OCI-M1 (cell line): ENCODE measurements at places on chromosomes 6 and 20.

DNA sequence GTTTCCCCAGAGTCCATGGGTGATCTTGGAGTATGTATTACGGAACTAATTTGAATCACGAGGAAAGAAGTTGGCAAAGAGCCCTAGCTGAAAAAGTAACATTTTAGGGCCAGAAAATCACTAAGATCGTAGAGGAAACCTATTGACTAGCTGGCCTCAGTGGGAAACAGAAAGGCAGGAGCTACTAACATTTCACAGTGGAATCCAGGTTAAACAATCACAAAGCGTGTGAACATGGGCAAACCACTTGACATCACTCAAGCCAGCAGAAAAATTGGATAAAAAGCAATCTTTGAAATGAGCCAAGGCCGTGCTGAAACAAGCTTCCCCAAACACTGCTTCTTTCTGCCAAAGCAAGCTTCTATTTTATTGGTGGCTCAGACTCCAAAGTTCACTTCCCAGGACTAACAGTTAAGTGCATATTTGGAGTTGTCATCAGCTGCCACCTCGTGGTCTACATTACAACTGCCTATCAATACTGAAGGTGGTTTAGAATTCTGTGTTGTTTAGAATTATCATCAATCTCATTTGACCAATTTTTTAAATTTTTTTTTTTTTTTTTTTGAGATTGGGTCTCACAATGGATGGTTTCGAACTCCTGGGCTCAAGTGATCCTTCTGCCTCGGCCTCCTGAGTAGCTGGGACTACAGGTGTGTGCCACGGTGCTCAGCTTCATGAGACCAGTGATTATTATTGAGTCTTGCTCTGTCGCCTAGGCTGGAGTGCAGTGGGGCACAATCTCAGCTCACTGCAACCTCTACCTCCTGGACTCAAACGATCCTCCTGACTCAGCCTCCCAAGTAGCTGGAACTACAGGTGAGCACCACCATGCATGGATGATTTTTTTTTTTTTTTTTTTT, 10.6 kb downstream of the RPS10 start:
- DNase-seq, result peak; percentile 87

DNA sequence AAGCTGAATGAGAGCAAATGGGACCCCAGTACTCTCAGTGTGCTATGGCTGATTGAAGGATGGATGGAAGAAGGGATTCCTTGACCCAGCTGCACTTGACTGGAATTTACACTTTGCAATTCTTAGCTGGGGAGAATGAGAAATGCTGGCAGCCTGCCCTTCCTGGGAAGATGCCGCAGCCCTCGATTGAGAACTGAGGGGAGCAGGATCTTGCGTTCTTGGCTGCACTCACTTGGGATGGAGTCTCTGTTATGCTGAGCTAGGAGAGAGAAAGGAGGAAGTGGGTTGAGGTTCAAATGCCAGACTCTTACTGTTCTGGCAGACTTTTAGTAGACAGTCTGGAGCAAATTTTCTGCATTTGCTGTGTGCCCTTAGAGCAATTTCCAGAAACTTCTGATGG, 221.2 kb downstream of the FNDC1 start:
- no peak for DNase-seq

- DNase-seq, result no peak
Observed at GRCh38 chr6:122061855-122062254, 337.6 kb upstream of the HSF2 start.

DNA sequence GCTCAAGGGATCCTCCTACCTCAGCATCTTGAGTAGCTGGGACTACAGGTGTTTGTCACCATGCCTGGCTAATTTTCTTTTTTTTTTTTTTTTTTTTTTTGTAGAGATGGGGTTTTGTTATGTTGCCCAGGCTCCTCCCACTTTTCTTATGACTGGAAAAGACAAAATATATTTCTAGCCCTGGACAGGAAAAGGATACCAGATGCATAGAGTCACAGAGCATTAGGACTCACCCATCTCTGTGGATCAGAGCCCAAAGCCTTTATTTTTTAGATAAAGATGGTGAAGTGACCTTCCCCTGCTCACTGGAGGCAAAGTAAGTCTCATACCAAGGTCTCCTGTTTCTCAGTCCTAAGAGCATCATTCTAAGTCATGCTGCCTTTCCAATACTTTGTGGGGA, 3.4 kb downstream of the TRIM10 start:
- no peak for DNase-seq

DNA sequence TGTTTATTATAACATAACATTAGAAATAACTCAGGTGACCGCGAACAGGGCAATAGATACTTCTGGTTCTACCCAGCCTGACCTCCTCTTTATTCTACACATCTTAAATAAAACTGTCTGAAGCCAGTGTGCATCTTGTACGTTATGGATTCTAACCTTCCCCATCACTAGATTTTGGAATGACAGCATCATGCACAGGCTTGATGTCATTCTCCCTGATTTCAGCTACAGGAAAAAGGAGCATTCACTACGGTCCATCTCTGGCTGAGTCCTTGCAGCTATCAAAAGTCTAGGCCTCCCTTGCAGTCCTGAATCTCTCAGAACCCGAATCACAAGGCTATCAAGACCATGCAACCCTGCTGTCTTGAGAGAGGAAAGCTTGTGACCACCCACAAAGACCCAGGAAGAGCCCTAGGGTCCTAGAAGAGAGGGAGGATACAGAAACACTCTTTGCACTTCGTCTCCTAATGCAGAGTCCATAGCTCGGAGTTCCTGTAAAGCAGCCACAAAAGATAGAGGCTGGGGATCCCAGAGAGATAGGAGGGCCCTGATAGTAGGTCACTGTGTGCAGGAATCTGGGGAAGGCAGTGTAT, 845 bp downstream of the HLA-DPA1 start:
- DNase-seq, result peak; percentile 30

DNA sequence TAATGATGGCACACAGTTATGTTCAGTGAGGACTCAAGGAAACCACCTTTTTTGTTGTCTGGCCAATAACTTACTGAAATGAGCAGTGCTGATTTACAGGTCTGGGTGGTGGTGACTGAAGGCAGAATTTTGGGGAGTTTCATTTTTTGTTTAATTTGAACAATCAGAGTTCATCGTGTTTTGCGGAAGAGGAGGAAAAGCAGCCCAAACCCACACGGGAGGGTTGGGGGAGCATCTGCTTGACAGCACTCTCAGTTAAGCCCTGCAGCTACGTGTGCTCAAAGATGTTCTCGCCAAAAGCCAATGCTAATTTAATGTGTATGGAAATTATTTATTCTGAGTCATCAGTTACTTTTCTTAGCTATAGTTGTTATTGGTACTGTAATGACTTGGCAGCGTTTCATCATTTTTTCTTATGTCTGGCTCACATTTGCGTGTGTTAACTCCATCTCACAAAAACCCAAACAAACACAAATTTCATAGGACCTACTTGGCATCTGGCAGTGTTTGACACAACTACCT, 89.2 kb downstream of the UST start:
- no peak for DNase-seq

- peak; percentile 52 for DNase-seq
Observed at GRCh38 chr6:16836144-16836981, 75.1 kb upstream of the ATXN1 start.

DNA sequence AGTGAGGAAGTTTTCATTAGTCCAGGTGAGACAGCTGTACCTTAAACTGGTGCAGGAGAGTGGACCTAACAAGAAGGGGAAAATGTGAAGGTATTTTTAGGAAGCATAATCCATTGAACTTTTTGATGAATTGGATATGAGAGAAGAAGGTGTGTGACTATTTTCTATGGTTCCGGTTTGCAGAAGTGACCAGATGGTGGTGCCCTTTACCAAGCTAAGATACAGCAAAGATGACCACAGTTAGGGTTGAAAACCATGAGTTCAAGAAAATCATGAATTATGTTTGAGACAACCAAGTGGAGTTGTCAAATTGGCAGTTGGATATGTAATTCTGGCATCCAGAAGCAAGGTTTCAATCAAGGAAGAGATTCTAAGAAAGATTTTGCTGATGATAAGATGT, 61.9 kb upstream of the NRSN1 start:
- peak; percentile 72 for DNase-seq

DNA sequence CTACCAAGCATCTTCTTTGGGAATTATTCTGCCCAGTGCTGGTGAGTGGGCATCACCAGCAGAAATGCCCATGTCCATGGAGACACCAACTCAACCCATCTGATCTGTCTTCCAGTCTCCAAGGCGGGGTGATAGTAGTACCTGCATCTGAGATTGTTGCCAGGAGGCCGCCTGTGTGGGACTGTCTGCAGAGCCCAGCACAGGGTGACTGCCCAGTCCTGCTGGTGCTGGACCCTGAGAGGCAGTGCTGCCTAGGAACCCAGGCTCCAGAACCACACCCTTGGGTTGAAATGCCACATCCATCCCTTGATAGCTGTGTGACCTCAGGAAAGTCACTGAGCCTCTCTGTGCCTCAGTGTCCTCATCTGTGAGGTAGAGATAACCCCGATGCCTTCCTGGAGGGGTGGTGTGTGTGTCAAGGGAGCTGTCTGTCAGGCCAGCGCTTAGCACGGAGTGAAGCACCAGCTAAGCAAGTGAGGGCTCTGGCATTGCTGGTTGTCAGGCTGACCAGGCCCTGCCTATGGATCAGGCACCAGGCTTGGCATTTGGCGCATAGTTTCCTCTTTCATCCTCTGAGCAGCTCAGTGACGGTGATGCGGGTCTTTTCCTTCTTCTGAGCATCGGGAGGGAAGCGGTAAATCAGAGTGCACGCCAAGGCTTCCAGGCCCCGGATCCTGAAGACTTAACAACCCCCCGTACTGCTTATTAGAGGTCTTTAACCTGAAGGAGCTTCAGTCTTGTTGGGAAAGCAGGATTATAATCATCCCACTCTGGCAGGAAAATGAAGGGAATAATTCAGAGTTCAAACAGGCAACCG, 268.2 kb downstream of the CDH4 start:
- DNase-seq, result no peak

DNA sequence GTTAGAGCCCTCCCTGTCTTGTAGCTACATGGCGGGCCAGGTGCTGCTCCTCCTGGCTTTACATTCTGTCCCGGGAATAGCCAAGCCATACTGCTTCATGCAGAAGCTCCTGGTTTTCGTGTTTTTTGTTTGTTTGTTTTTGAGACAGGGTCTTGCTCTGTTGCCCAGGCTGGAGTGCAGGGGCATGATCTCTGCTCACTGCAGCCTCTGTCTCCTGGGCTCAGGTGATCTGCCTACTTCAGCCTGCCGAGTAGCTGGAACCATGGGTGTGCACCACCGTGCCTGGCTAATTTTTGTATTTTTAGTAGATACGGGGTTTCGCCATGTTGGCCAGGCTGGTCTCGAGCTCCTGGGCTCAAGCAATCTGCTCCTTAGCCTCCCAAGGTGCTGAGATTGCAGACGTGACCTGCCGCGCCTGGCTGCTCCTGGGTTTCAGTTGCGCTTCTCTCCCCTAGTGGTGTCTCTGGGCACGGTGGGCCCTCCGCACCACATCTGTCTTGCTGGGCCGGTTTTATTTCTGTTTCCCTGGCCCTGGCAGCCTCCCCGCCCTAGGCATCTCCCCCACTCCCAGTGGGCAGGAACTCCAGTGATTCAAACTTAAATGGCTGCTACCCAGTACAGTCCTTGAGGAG, 12.9 kb downstream of the CDYL start:
- no peak for DNase-seq

GRCh38 chr20:57882451-57883161, 172.8 kb upstream of the PMEPA1 start:
- no peak for DNase-seq

DNA sequence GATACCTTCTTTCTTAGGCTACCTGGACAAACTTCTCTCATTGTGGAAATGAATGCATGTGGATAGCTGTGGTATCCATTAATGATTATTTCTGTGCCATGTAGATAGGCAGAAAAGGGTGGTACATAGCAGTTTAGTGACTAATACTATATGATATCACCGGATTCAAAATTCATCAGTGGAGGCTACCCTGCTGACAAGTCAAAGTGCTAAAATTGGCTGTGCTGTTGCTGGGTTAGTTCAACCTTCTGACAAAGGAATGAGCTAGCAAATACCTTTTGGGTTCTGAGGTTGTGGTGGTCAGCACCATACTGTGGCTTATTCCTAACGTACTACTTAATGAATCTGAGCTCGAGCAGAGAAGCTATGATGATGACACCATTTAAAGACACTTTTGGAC, 109.1 kb downstream of the TFAP2B start:
- no peak for DNase-seq

DNA sequence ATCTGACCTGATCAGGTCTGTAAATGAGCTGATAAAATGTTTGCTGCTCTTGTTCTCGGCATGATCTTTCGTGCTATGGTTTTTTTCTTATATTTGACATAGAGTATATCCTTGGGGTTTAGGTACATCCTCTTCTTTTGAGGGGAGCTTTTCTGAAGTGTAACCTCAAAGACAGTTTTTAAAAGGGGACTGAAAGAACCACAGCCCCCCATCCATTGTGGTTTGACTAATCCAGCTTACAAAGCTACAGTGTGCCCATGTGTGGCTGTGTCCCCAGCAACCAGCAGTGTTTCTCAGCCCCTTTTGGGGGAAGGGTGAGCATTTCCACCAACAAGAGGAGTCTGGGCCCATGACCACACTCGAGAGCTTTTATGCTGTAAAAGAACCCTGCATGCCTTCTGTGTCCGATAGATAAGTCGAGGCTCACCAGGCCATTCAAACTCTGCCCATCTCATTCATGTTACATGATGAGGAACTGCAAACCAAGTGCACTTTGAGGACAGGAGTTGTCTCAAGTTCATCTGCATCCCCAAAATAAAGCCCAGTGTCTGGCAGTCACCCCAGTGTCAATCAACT, 266.0 kb downstream of the SLC24A3 start:
- DNase-seq, result peak; percentile 58

- DNase-seq, result no peak
Observed at GRCh38 chr20:54510541-54511129, 35.2 kb downstream of the DOK5 start.
